NCI-H226 (cell line): ENCODE measurements at places on chromosomes 11 and 22.

DNA sequence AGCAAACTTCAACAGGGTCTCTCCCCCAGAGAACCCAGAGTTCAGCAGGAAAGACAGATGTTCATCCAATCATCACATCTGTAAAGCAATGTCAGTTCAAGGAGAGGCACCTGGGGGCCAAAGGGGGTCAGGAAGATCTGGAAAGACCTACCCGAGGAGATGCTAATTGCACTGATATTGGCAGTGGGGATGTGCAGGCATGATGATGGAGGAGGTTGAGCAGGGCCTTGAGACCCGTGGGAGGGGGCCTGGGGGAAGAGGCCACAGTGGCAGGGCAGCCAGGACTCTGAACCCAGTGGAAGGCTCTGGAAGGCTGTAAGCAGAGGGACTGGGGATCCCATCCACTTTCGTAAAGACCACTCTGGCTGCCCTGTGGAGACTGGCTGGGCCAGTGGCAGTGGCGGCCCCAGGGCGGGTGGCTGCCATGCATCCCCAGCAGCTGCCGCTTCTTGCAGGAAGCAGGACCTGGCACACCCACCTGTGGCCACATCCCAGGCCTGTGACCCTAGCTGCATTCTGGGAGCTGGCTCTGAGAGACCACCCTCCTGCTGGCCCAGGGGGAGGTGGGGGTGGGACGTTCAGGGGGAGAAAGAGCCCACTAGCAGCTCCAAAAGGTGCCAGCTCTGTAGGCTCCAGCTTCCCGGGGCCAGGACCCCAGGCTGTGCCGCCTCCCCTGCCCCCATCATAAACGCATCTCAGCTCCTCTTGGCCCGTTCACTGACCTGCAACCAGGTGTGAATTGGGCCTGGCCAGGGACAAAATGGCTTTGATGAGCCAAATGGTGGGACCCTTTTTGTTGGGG lies 59.9 kb upstream of the FGF3 start:
- no peak for DNase-seq

DNA sequence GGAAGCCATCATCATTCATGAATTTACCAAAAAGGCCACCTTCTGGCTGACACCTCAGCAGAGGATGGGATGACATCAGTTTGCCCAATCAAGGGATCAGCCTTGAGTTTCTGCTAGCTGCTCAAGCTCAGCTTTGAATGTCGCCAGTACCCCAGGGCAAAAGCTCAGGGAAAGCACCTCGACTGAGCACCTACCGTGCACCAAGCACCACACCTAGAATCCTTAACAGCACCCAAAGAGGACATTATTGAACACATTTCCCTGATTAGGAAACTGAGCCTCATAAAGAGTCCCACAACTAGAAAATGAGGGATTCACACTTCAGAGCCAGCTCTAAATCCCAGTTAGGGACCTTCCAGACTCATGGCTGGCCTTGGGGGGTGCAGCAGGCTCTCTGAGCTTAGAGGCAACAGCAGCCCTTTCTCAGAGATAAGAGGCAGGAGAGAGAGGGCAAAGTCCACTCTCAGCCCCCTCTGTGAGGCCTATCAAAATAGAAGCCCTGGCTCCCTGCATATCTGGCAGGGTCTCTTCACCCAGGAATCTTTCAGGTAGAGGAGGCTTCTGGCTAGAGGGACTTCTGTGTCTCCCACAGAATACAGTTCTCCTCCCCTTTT lies 13.4 kb upstream of the DAGLA start:
- DNase-seq = no peak

DNA sequence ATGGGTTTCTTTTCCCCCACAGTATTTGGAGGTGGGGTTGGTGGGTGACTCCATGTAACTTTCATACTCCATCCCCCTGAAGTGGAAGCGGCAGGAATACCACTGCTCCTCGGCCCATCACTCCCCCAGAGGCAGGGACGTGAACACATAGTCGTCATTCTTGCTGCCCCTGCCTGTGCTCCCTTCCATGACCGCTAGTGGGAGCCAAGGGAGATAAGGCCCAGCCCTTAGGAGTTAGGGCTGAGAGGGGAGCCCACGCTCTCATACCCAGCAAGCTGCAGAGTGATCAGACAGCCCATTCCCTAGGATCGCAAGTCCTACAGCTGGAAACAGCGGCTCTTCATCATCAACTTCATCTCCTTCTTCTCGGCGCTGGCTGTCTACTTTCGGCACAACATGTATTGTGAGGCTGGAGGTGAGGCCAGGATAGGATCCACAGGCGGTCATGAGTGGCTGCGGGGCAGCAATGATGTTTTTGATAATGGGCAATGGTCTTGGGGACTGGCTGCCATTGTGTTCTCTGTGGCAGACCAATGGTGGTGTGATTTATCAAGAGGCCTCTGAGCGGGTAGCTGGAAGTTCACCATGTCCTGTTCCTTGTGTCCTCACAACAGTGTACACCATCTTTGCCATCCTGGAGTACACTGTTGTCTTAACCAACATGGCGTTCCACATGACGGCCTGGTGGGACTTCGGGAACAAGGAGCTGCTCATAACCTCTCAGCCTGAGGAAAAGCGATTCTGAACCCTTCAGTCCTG lies 15.9 kb downstream of the RHOG start:
- DNase-seq = no peak

GRCh38 chr22:23180301-23180892 lies at the start of gene BCR:
TSS of gene BCR (plus strand) at chr22:23180509. CDS start at chr22:23180961, 452 bp downstream.
- peak; percentile 47 for DNase-seq

DNA sequence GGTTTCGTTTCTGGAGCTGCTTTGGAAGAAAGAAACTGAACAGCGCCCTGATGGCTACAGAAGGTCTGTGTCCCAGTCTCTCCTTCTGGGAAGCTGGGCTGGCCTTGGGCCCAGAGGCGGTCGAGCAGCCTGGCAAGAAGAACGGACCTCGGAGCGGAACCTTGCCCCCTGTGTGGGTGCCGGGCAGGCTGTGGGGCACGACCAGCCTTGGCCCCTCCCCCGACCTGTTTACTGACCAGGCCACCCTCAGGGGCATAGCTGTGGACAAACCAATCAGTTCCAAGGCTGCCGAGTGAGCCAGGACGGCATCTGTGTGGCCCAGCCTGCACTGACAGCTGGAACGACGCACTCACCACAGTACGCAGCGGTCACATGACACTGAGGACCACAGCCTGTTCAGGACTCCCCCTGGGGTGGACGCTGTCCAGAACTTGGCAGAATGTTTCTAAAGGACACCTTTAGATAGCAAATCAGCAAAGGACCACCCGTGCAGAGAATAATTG lies 7.2 kb downstream of the PIM3 start:
- DNase-seq = no peak

- DNase-seq = no peak
Observed at GRCh38 chr11:114472661-114473060, 33.4 kb downstream of the REXO2 start.

- DNase-seq = no peak
Observed at GRCh38 chr11:34232807-34233206, 125.0 kb downstream of the ABTB2 start.

GRCh38 chr22:18111759-18112330 lies 1.2 kb downstream of the TUBA8 start:
- DNase-seq = no peak

GRCh38 chr22:33274214-33275072 lies 216.3 kb upstream of the SYN3 start:
- DNase-seq = peak; percentile 3

- no peak for DNase-seq
Observed at GRCh38 chr11:17391493-17392355, 3.3 kb upstream of the KCNJ11 start.

- DNase-seq = peak; percentile 68
Observed at GRCh38 chr11:27701355-27702105, 1.3 kb upstream of the BDNF start.

DNA sequence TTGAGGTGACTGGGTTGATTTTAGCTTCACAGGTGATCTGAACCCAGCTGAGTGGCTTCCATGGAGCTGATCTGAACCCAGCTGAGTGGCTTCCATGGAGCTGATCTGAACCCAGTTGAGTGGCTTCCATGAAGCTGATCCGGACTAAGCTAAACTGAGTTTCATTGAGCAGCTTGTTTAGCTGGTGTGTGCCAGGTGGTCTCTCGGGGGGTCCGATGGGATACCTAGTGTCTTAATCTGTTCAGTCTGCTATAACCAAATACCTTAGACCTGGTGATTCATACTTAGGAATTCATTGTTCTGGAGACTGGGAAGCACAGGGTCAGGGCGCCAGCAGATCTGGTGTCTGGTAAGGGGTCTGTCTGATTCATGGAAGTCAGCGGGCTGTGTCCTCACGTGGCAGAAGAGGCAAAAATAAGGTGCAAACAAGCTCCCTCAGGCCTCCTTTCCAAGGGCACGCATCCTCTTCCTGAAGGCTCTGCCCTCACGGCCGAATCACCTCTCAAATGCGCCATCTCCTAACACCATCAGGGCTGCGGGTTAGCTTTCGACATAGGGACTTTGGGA lies 52.5 kb upstream of the KCNQ1OT1 start:
- peak; percentile 52 for DNase-seq

- DNase-seq = no peak
Observed at GRCh38 chr11:68463714-68464113, 3.2 kb downstream of the PPP6R3 start.

DNA sequence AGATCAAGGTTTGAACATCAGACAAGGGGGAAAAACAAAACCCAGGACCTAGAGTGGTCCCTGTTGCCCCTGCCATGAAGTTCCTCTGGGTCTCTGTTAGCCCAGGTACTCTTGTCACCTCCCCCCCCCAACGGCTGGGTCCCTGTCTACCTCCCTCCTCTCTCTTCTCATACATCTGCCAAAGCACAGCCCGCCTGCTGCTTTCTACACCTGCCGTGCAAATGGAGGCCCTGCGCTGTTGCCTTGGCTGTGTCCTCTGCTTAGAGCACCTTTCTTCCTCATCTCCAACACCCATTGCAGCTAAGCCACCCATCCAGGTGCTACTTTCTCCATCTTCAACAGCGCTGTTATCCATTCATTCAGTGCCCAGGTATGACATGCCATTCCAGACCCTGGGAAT lies 99.2 kb downstream of the TP53I11 start:
- DNase-seq = no peak

DNA sequence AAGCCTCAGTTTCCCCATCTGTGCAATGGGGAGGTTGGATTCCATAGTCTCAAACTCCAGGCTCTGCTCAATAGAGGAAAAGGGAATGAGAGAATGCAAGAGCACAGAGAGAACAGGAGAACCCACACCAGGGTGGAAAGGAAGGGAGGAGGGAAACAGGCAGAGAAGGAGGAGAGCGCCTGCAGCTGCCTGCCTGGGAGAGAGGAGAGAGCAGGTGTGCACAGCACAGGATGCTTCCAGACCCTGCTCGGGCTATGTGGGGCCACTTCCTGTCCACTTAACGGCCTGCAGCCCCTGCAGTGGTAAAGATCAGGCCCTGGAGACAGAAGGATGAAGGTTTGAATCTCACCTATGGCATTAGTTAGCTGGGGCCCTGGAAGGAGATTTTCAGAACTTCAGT lies 12.3 kb downstream of the LRRC32 start:
- DNase-seq = no peak

GRCh38 chr11:10461276-10461790 lies 6.3 kb downstream of the AMPD3 start:
- DNase-seq = no peak

DNA sequence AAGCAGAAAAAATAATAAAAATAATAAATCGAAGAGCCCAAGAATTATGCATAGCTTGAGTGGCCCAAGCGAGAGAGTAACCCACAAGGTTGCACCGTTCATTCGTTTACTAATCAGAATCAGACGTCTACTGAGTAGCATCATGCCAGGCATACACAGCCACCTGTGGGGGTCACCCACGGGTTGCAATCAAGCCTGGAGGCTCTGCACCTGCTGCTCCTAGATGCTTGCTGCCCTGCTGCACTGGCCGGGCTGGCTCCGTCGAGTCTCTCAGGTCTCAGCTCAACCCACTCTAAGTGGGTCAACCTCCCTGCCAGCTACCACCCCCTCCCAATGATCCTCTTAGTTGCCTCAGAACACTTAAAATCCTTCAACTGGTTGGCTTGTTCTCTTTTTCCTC lies 2.0 kb upstream of the TESMIN start:
- no peak for DNase-seq

DNA sequence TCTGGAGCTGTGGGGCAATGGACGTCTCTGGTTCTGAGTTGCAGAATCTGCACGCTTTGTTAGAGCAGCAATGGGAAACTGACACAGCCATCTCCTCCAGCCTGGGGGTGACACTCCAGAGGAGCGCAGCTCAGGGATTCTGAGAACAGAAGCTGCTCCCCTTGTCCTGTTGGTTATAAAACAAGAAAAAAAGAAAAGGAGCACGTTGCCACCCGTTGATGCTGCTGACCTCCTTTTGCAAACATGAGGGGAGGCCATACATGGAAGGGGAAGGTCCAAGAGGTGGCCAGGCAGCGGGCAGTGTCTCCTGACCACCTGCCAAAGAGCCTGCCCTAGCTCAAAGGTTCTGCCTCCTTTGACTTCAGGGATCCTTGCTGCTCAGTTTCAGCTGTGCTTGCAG lies 61.0 kb downstream of the SPATA19 start:
- no peak for DNase-seq

DNA sequence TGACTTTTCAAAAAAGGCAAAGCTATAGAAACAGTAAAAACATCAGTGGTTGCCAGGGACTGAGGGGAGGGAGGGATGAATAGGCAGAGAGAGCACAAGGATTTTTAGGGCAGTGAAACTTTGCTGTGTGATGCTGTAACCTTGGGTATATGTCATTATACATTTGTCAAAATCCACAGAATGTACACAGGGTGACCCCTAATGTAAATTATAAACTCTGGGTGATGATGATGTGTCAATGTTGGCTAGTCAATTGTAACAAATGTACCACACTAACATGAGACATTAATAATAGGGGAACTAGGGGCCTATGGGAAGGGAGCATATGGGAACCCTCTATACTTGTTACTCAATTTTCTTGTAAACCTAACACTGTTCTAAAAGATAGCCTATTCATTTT lies 24.8 kb downstream of the RIBC2 start:
- DNase-seq = no peak

GRCh38 chr22:35043252-35043933 lies 22.6 kb upstream of the ISX start:
- no peak for DNase-seq

DNA sequence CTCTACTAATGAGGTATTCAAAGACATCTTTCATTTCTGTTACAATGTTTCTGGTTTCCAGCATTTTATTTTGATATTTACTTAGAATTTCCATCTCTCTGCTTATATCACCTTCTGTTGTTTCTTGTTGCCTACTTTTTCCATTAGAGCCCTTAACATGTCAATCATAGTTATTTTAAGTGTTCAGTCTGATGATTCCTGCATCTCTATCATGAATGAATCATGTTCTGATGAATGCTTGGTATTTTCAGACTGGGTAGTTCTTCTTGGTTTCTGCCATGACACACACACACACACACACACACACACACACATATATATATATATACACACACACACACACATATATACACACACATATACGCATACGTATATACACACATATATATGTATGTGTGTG lies 486.4 kb upstream of the ISX start:
- no peak for DNase-seq

DNA sequence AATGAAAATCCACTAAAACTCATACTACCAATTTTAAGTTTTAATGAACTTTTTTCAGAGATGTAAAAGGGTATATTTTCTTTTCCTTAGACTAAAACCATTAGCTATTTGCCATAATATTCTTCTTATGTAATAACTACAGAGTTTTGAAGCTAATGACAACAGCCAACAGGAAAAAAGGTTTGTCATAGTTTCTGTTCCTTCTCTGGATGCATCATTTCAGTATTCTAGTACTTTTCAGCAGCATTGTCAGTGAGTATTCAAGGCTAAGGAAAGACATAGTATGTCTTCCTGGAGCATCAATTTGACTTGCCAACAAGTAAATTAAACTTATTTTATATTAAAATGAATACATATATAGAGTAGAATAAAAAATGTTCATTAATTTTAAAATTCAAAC lies 166.0 kb downstream of the METTL15 start:
- no peak for DNase-seq

- DNase-seq = no peak
Observed at GRCh38 chr11:17478070-17478469, 1.4 kb upstream of the ABCC8 start.
